ENCODE measurements at places on chromosomes 5 and 9.

GRCh38 chr5:91225848-91226686 lies 157.1 kb downstream of the ARRDC3 start:
- no peak for DNase-seq

DNA sequence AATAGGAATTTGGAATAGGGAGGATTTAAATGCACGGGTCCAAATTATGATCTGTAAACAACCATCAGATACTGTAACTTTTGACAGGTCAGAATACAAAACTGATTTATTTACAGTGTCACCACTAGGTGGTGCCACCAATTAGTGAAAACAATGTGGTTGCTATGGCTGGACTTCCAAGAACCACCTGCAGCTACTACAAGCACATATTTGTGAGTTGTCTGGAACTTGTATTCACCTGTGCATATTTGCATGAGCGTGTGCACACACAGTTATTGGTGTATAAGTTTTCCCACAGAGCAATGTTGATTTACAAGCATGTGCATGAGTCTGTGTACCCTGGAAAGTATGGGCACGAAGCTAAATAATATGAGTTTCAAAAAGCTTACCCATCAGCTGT lies 3.0 kb upstream of the HRCT1 start:
- DNase-seq = no peak

DNA sequence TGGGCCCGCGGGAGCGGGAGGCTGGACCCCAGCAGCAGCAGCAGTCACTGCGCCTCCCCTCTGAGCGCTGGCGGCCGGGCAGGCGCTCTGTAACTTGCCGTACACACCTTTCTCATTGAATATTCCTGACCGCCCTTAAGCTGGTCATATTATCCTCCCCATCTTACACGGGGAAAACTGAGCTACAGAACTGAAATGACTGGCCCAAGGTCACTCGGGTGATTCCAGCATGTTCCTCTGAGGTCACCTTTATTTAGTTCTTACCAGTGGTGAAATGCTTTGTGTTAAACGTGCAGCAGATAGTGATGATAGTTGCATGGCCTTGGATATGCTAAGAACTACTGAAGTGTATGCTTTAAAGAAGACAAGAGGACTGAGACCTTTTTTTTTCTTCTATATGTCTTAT lies 607 bp downstream of the UQCRQ start:
- no peak for DNase-seq

DNA sequence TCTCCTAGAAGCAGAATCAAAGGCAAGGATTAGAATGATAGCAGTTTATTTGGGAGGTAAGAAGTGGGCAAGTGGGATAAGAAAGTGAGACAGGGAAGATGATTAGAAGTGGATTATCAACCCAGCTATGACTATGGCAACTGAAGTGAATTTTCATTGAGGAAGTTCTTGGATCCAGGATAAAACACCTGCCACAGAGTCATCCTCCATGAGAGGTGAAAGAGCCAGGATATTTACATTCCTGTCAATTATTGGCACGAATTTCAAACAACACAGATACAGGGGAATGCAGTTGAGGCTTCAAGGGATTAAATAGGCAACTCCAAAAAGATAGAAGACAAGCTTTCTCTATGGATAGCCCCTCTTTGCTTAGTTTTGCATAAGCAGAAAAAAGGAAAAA lies 31.8 kb upstream of the ZNF366 start:
- DNase-seq = no peak

DNA sequence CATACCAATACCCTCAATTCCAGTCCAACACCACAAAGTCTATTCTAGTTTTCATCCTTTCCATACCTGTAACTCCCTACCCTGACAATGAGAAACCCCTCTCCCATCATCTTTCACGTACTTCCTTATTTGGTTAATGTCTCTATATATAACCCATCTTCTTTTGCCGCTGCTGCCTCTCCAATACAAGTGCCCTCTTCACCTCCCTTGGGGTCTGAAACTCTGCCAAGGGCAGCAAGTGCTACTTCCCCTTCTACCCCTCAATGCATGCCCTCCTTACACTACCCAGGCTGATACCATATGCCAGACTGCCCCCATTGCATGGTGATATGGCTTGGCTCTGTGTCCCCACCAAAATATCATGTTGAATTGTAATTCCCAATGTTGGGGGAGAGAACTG lies 24.4 kb upstream of the SMIM15 start:
- DNase-seq = no peak

DNA sequence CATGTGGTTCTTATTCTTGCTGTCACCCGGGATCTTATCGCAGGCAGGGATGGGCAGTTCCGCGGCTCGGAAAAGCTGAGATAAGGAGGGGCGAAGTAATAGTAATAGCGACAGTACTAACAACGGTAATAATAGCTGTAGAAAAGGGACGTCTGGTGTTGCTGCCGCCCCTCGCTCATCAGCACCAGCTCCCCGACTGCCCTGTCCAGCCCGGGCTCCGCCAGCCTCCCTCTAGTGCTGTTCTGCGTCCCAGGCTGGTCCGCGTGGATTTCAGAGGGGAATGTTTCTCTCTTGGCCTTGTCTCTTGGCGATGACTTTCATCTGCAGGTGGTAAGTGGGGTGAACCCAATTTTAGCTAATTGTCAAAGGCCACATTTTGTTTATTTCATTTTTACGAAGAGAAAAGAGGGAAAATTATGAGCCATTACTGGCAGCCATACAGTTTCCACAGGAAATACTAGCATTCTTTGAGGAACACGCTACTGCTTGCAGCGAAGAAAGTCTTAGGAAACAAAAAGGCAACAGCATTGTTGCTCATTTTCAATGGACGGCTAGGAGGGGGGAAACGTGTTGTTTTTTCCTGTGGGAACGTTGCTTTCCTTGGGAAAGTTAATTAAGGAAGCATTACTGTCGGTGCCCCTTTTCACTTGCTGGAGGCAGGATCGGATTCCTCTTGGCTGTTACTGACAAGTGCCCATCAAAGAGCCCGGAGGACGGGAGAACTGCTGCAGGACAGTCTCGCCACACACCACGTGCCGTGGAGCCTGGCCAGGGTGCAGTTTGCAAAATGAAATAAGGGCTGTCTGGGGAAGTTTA lies 762 bp downstream of the SNCAIP start:
- no peak for DNase-seq

DNA sequence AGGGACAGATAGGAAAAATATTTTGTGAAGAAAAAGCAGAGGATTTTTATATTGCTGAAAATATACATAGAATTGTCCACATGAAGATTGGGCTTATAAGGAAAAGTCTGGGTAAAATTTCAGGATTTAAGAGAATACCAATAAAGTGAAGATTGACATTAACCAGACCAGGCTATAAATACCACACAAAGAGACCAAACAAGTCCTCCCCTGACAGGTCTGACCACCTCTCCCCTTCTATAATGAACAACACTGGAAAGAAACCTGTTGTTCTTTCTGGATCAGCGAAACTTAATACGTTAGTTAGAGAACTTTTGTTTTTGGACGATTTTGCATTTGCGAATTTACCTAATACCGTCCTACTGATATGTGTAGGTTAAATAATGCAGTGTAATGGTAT lies 138.3 kb downstream of the ISL1 start:
- no peak for DNase-seq

DNA sequence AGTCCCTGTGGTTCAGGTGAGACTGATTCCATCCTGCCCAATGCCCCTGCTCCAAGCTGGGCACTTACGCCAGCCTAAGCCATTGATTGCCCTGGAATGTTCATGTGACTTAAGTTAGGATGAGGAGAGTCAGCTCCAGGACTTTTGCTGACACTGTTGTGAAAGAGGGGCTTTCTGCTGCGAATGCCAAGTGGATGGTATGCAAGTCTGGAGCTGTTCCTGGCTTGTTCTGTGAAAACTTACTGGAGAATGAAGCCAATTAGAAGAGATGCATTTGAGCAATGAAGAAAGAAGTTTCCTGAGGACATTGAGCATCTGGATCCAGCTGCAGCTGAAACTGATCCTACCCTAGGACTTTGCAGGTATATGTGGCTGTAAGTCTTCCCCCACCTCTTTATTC lies 61.2 kb upstream of the ZFR start:
- DNase-seq = no peak

- no peak for DNase-seq
These were observed 63.6 kb upstream of the JAK2 start for GRCh38 chr9:4921449-4921848.

- no peak for DNase-seq
These were observed 77.4 kb downstream of the WWC1 start for GRCh38 chr5:168368854-168369253.

GRCh38 chr9:14799030-14799429 lies 76.5 kb upstream of the CER1 start:
- DNase-seq = no peak

- DNase-seq = no peak
These were observed 86.6 kb downstream of the LHFPL2 start for GRCh38 chr5:78562001-78562400.

DNA sequence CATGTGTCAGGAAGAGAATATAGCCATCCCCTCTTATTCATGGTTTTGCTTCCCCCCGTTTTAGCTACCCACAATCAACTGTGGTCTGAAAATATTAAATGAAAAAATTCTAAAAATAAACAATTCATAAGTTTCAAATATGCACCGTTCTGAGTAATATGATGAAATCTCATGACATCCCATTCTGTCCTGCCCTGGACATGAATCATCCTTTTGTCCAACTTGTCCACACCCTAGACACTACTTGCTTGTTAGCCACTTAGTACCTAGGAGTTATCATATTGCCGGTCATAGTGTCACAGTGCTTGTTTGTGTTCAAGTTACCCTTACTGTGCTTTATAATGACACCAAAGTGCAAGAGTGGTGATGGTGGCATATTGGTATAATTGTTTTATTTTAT lies 113.5 kb downstream of the CAAP1 start:
- DNase-seq = no peak

- DNase-seq = no peak
These were observed 49.9 kb downstream of the LRRTM2 start for GRCh38 chr5:138824924-138825863.

DNA sequence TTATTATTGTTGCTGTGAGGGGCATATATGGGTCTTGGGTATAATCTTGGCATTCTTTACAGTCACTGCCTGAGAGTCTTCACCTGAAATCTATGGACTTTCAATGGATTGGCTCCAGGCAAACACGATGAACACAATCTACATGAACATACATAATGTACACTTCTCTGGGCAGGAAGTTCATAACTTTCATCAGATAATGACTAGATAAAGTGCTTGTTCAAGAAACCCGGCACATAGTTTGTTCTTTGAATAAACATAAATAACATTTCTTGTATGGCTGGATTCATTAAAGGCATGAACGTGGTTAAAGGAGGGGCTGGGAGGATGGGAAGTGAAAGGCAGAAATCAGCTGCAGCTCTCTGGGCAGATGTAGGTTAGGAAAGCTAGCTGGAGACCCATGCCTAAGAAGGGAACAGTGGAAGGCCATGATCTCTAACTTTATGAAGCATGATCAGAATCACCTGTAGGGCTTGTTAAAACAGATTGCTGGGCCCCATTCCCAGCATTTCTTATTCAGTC lies 306.9 kb upstream of the EFNA5 start:
- no peak for DNase-seq

GRCh38 chr5:91777671-91778070 lies 394.6 kb upstream of the ARRDC3 start:
- no peak for DNase-seq

- DNase-seq = no peak
These were observed 10.4 kb downstream of the KIF12 start for GRCh38 chr9:114088571-114089170.

DNA sequence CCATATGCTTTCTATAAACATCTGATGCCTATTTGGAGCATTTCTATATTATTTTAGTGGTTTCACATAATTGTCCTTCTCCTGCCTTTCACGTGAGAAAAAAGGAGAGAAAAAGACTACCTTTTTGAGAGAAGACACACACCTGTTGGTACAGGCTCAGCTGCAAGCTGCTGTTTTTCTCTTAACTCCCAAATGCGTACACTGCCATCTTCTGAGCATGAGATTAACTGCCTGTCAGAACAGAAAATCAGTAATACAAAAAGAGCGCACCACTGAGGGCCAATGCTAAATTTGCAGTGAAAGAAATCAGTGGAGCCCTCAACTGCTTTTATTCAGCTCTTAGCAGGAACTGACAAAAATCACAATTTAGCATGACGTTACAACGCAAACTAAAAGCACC lies 54.9 kb downstream of the WDR41 start:
- DNase-seq = no peak

GRCh38 chr5:93076566-93076965 lies 504.5 kb downstream of the NR2F1-AS1 start:
- DNase-seq = no peak

DNA sequence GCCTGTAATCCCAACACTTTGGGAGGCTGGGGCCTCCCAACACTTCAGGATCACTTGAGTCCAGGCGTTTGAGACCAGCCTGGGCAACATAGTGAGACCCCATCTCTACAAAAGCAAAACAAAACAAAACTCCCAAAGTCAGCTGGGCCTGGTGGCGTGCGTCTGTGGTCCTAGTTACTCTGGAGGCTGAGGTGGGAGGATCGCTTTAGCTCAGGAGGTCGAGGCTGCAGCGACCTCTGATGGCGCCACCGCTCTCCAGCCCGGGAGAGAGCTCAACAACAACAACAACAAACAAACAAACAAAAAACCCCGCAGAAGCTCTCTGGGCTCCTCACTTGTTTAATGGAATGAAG lies 528 bp downstream of the ACOT12 start:
- no peak for DNase-seq

- peak; percentile 70 for DNase-seq
These were observed 54.9 kb downstream of the SLC44A1 start for GRCh38 chr9:105299190-105299854.

DNA sequence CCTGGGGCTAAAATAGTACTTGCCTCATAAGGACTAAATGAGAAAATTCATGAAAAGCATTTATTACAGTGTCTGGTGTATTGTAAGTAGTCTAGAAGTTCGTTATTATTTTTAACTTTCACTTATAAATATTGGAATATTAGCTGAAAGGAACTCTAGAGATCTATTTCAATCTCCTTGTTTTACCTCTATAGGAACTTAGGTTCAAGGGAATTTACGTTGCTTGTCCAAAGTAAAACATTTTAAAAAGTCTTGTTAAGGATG lies 55.5 kb downstream of the GARNL3 start:
- DNase-seq = no peak

- DNase-seq = no peak
These were observed 43.2 kb upstream of the MAMDC2 start for GRCh38 chr9:70000469-70000868.

- no peak for DNase-seq
These were observed 82.4 kb downstream of the ZNF618 start for GRCh38 chr9:113958556-113958955.

DNA sequence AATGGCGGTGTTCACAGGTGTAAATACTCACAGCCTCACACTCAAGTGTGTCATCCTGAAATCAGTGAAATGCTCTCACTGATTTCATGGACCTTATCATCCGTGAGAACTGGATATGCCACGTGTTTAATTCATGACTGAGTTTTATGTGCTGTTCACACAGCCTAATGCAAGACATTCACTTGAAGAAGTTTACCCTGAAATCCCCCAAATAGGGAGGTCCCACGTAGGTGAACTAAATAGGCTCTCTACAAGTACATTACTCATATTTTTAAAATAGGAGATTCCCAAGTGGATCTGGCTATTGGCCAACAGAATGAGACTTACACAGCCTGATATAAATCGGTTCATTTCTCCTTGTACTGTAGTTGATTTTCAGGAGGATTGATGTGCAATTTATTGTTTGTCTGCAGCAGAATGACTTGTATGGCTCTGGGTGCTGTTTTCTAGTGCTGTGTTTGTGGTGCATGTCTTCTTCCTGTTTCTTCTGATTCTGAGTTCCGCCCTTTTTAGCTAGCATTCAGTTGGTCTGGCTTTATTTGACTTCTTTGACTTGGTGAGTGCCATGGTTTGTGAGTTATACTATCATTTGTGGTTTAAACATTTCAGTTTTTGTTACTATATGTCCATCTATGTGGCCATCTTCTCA lies 25.1 kb downstream of the TRIO start:
- DNase-seq = no peak

GRCh38 chr9:113650207-113651131 lies 186.9 kb downstream of the RGS3 start:
- no peak for DNase-seq

All from AG04450 (cell line).